Activated effector memory CD4-positive, alpha-beta T cell treated with anti-CD3 and anti-CD28 coated beads, Interleukin-2, amount 50 U/mL, for 16 hours (primary cell): ENCODE measurements at places on chromosomes 6 and 20.

GRCh38 chr6:158038291-158039177 is 56.9 kb downstream of the SYNJ2 start:
- peak; percentile 50 for DNase-seq

GRCh38 chr6:31204751-31205145 is 34.3 kb upstream of the POU5F1 start:
- no peak for DNase-seq

GRCh38 chr6:28368522-28368921 is 18.8 kb downstream of the ZKSCAN3 start:
- no peak for DNase-seq

GRCh38 chr6:119602215-119603178 is 252.9 kb upstream of the MAN1A1 start:
- no peak for DNase-seq

GRCh38 chr6:169886631-169887227 is 135.3 kb downstream of the ERMARD start:
- DNase-seq = no peak

GRCh38 chr20:50333131-50333670 is 142.6 kb downstream of the CEBPB start:
- no peak for DNase-seq

- DNase-seq = no peak
Observed at GRCh38 chr20:54502179-54502578, 26.8 kb downstream of the DOK5 start.

DNA sequence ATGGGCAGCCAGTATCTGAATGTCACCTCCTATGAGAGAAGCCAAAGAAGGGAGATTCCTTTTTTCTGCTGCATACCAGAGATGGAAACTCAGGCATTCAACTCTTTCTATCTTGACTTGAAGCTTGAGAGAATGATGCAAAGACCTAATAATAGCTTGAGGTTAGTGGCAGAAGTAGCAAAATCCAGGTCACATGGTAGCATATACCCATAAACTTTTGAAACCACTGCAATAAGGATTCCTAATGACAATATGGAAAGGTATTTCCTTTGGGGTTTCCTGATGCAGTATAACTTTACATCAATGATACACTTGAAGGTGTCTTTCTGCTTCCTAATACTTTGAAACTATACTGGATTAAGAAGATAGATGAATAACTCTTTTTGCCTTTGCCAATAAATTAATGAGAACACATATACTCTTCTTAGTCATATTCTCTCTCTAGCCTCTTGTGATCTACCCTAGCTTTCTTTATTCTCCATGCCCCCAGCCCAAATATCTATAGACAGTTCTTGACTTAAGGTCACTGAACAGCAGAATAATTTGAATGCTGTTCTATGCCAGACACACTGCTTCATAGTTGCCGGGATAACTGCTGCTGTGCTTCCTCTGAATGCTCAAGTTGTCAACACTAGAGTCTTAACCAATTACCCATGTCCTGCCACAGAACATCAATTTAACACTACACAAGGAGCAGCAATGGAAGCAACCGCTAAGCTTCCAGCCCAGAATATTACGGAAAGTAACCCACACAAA is 155.5 kb upstream of the SIM1 start:
- no peak for DNase-seq

GRCh38 chr6:41589223-41589622 is 43.0 kb downstream of the FOXP4 start:
- no peak for DNase-seq

GRCh38 chr20:20637998-20638725 is 74.3 kb downstream of the RALGAPA2 start:
- no peak for DNase-seq

- DNase-seq = no peak
Observed at GRCh38 chr6:150514806-150515380, 84.8 kb upstream of the PLEKHG1 start.

- DNase-seq = no peak
Observed at GRCh38 chr20:8152183-8152582, 20.1 kb downstream of the PLCB1 start.

GRCh38 chr6:169847901-169848311 is 96.5 kb downstream of the ERMARD start:
- DNase-seq = peak; percentile 28

- no peak for DNase-seq
Observed at GRCh38 chr20:54535033-54535432, 59.6 kb downstream of the DOK5 start.

DNA sequence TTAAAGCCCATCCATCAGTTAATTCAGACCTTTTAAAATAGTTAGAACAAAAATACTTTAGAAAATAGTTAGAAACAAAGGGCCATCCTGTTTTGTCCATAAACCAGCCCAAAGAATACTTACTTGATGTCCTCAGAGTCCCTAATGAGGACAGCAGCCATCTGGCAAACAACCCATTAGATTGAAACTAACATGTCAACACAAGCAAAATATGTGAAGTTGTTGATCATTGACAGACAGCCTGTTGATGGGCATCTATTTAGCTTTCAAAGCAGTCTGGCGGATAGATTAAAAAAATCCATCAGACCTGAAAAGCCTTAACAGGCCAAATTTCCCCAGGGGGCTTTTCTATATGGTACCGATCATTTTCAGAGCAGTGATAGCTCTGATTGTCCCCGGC is 154.2 kb upstream of the TSHZ2 start:
- DNase-seq = no peak

GRCh38 chr6:82836022-82836575 is 229.5 kb downstream of the UBE3D start:
- DNase-seq = no peak

DNA sequence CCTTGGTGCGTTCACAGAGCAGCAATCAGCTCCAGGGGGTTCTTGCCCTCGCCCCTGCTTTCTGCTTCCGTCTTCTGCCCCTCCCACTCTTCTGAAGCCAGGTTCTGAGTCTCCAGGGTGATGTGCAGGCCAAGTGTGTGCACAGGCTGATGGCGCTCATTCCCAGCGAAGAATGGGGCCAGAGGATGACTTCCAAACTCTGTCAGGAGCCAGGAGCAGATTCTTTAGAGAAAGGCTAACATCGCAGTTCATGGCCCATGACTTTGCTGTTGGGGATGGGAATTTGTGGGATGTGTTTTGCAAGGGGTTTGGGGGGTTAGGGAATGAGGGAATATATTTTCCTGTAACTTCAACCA is 56.1 kb upstream of the CCN6 start:
- no peak for DNase-seq

DNA sequence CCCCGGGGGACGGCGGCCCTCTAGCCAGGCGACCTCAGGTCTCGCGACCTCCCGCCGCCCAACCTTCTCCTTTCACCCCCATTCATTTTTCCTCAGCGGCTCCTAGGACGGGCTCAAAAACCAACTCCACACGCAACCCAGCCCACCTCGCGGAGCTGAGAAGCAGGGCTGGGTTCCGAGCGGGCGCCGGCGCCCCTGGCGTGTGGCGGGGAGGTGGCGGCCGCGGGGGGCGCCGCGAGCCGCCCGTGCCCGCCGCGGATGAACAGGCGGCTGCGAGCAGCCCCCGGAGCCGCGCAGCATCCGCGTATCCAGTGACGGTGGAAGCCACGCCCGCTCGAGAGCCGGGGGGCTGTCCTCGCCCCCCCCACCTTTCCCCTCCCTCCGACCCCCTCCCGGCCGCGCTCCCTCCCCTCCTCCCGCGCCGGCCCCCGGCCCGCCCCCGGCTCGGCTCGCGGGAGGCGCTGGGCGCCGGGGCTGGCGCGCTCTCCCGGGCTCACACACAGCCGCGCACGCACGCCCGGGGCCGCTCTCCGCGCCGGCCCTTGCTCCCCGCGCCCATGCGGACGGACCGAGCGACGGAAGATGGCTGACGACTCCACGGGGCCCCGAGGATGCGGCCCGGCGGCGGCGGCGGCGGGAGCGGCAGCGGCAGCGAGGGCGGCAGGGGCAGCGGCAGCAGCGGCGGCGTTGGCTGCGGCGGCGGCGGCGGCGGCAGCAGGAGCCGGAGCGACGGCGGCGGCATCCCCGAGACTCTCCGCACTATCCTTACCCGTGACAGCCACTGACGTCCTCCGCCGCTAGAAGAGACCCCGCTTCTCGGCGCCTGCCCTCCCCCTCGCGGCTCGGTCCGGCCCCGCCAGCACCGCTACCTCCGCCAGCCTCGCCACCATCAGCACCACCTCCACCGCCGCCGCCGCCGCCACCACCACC is at the start of gene SOBP:
SOBP (plus strand) TSS at position 482 of the 930 bp plus-strand sequence. CDS start 500 bp downstream, outside the sequence.
- DNase-seq = peak; percentile 74

DNA sequence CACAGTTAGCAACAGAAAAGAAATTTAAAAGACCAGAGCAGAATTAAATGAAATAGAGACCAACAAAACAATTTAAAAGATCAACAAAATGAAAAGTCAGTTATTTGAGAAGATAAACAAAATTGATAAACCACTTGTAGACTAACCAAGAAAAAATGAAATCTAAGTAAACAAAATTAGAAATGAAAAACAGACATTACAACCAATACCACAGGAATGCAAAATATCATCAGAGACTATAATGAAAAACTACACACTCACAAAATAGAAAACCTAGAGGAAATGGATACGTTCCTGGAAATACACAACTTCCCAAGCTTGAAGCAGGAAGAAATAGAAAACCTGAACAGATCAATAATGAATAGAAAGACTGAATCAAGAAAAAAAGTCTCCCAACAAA is 97.8 kb downstream of the WDR27 start:
- no peak for DNase-seq

DNA sequence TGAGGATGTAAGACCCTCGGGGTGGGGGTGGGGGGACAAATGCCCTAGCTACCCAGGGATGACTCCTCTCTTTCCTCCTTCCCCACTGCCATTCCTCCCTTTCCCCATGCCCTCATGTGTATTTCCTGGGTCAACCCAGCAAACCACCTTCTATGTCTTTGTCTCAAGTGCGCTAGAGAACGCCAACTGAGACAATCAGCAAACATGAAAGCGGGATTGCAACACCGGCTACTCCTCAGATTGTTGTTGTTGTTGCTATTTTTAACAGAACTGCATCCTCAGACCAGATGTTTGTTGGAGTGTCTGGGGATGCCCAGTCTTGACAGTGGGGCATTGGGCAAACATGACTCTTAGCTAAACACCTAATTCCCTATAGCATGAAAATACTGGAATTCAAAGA is 39.3 kb upstream of the HIVEP1 start:
- no peak for DNase-seq

GRCh38 chr6:4563877-4564276 is 212.3 kb upstream of the CDYL start:
- no peak for DNase-seq

DNA sequence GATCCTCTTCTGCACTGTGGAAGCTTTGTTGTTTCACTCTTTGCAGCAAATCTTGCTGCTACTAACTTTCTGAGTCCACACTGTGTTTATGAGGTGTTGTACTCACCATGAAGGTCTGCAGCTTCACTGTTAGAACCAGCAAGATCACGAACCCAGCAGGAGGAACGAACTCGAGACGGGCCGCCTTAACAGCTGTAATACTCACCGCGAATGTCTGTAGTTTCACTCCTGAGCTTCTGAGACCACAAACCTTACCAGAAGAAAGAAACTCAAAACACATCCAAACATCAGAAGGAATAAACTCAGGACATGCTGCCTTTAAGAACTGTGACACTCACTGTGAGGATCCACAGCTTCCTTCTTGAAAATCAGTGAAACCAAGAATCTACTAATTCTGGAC is 48.1 kb upstream of the MBOAT1 start:
- no peak for DNase-seq

- DNase-seq = no peak
Observed at GRCh38 chr6:165653196-165653595, 9.8 kb downstream of the PDE10A start.

GRCh38 chr20:32509639-32510066 is 75.5 kb downstream of the NOL4L start:
- peak; percentile 84 for DNase-seq

GRCh38 chr20:37408302-37409193 is 62.6 kb downstream of the SRC start:
- no peak for DNase-seq

- no peak for DNase-seq
Observed at GRCh38 chr6:34897130-34897529, 8.1 kb downstream of the ANKS1A start.

GRCh38 chr20:38414769-38415450 is 20.2 kb downstream of the SNHG17 start:
- DNase-seq = peak; percentile 46

DNA sequence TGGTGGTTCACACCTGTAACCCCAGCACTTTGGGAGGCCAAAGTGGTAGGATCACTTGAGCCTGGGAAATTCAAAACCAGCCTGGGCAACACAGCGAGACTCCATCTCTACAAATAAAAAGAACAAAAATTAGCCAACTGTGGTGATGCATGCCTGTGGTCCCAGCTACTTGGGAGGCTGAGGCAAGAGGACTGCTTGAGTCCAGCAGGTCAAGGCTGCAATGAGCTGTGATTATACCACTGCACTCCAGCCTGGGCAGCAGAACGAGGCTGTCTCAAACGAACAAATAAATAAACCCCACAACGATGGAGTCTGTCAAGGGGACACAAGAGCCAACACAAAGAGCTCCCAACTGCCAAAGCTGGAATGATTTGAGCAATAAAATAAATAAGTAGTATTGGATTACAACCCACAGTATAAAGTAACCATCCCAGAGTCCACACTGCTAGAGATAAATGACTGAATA is 13.5 kb downstream of the ZMYND8 start:
- no peak for DNase-seq

- no peak for DNase-seq
Observed at GRCh38 chr6:56521454-56521853, 121.2 kb downstream of the DST start.

- no peak for DNase-seq
Observed at GRCh38 chr20:58150772-58151171, 77.7 kb downstream of the ANKRD60 start.

DNA sequence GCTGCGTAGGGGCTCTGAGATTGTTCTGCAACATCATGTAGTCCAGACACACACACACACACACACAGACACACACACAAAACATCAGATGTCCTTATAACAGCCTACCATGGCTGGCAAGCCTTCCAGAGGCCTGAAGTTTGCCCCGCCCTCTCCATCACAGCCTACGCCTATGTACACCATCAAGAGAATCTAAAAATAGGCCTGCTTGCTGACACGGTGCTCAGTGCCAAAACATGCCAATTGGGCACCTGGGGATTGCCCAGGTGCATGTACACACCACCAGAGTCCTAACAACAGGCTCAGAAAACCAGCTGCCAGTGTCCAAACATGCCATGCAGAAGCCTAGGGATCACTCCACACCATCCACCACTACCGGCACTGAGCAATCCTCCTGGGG is 391.7 kb upstream of the SPTLC3 start:
- DNase-seq = no peak

DNA sequence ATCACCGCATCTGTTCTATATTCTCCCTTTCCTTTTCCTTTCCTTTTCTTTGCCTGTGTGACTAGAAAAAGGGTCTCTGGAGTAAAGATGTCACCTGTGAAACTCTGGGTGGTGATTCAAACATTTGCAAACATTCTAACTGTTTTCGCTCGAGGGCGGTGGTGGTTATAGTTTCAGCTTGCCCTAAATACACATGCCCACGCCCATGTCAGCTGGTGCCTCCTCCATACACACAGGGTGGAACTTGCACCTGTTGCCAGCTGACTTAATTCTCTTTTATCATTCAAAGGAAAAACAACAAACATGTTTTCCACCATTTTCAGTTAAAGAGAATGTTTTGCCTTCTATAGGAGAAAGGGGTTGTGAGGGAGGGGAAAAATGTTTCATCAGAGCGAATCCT is 381.9 kb upstream of the ARID1B start:
- DNase-seq = peak; percentile 79

- DNase-seq = peak; percentile 84
Observed at GRCh38 chr6:90078513-90079289, 184.4 kb downstream of the GJA10 start.
